Activated T-cell treated with anti-CD3 and anti-CD28 coated beads, Interleukin-2, amount 50 U/mL, for 72 hours (primary cell): ENCODE measurements at places on chromosomes 13 and 19. TPM values are rescaled to one million over a fixed set of nuclear protein-coding genes. Genes with fewer than 3 reads are reported as not detected.

- DNase-seq: no peak
These were observed 21.1 kb downstream of the ELL start for GRCh38 chr19:18500799-18501198.

GRCh38 chr13:114199954-114200353 lies 20.9 kb downstream of the CFAP97D2 start:
- DNase-seq: no peak

- no peak for DNase-seq
These were observed 3.3 kb upstream of the KLK15 start for GRCh38 chr19:50836543-50837195.

- DNase-seq: no peak
These were observed 413.3 kb downstream of the KCTD12 start for GRCh38 chr13:76472916-76473315.

- DNase-seq: no peak
These were observed 438 bp downstream of the PRKCSH start for GRCh38 chr19:11435833-11436313.

The ZNF571 gene
- 6.2 TPM for total RNA-seq

The LGALS16 gene
- not detected for total RNA-seq

The CPT1C gene
- 1.9 TPM for total RNA-seq
